Activated T-helper 1 cell treated with anti-CD3 and anti-CD28 coated beads, Interleukin-2, amount 50 U/mL, for 16 hours (primary cell): ENCODE measurements at places on chromosomes 6 and 20.

- no peak for DNase-seq
These were observed 180.8 kb upstream of the CHD6 start for GRCh38 chr20:41798930-41799502.

DNA sequence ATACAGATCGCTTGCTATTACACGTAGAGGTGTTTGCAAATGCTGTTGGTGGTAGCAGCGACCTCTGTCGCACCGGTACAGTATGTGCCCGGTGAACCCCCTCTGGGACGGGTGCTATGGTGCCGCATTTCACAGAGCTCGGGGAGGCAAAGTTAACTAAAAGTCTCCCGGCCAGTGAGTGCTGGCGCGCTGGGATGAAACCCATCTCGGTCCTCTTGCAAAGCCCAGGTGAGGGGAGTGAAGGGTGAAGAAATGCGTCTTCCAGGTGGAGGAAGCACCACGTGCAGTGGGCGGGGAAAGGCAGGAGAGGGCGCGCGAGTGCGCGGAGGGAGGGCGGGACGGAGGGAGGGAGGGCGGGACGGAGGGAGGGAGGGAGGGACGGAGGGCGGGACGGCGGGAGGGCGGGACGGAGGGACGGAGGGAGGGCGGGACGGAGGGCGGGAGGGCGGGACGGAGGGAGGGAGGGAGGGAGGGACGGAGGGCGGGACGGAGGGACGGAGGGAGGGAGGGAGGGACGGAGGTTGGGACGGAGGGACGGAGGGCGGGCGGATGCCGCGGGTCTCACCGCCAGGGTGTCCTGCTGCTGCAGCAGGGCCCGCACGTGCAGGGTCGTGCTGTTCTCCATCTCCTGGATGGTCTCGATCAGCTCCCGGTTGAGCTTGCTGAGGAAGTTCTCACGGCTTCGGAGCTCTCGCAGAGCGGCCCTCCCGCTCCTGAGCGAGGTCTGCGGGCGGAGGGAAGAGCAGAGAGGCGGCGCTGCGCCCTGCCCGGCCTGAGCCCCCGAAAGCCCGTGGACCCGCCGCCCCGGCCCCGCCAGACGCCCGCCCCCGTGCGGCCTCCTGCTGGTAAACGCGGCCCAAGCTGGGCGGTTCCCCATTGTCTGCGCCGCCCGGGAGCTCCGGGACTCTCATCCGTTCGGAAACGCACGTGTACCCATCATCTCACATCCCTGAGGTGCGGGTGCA is 11.7 kb downstream of the C20orf96 start:
- DNase-seq = no peak

- DNase-seq = no peak
These were observed 234.5 kb upstream of the MAN1A1 start for GRCh38 chr6:119584088-119584487.

DNA sequence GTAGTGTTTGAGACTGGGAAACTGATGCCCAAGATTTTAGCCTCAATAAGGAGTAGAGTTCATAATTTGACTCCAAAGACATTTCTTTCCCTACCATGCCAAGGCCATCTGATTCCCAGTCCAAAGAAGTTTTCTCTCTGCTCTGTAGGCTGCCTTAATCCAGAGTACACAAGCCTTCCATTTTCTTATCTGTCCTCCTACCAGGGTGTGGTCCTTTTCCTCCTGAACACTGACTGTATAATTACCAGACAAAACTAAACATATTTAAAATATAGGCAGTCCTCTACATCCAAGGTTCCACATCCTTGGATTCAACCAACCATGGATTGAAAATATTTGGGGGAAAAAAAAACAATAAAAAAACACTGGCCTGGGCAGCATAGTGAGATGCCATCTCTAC is 108.4 kb downstream of the SLC16A10 start:
- DNase-seq = no peak

DNA sequence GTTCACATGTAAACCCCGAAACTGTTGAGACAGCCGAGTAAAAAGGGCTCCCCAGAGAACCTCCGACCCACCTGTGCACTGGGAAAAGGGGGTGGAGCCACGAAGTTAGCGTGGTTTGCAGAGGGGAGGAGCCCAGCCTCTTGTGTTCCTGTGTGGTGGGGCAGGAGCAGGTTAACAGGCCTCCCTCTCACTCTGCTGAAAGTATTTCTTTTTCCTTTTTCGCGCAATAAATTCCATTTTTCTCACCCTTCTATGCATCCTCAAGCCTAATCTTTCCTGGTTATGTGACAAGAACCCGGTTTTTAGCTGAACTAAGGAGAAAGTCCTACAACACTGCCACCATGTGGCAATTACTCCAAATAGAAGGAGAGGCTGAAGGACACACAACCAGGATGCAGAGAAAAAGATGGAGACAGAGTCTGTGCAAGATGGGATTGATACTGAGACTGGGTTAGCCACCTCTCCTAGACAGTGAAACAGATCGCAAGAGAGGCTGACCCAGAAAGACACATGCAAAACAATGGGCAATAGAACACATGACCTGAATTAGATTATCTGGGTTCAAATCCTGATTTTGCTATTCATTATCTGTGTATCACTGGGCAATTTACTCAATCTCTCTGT is 168.7 kb upstream of the PRSS16 start:
- no peak for DNase-seq

GRCh38 chr6:105821027-105821426 is 265.1 kb upstream of the PRDM1 start:
- DNase-seq = no peak

DNA sequence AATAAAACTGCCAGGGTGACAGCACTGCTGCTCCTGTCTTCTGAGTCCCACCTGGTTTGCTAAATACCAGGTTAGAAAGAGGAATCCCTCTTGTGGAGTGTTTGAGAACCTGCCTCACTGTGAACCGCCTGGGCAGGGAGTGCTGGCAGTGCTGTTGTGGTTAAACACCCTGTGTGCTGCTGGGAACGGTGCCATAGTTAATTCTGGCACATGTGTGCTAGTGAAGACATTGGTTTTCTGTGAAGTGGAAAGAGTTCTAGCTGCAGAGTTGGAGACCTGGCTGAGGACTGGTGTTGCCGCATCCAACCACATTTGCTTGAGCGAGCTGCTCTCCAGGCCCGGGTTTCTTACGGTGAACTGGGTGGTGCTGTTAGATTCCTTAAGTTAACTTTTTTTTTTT is 72.7 kb downstream of the IGF2R start:
- no peak for DNase-seq

GRCh38 chr6:150142670-150143515 is at the start of gene PPP1R14C:
TSS of gene PPP1R14C (plus strand) at chr6:150143044. CDS start at chr6:150143193, 149 bp downstream.
- no peak for DNase-seq

DNA sequence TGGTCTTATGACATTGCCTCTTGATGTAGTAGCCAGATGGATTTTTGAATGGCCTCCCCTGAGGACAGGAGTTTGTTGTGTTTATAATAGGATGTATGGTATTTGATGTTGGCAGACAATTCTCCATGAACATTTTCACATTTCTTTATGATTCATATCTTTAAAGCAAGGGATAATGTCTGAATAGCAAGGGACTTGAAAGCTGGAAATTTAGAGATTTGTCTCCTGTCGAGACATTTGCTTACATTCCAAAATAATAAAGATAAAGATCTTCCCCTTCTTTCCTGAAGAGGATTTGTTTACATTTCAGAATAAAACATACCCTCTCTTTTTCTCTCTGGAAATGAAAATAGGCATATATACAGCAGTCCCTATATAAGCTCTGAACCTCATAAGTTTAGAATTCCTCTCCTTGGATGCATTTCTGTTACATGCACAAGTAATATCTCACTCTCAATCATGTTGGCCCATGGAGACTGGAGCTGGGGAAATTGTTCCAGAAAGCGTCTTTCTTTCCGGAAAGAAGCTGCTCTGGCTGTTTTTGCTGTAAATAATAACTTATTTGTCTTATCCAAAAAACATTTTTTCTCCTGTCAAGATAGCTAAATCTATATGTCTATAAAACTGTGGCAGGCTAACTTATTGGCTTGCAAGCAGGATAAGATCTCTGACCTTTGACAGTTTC is 42.5 kb upstream of the ASCC3 start:
- no peak for DNase-seq

DNA sequence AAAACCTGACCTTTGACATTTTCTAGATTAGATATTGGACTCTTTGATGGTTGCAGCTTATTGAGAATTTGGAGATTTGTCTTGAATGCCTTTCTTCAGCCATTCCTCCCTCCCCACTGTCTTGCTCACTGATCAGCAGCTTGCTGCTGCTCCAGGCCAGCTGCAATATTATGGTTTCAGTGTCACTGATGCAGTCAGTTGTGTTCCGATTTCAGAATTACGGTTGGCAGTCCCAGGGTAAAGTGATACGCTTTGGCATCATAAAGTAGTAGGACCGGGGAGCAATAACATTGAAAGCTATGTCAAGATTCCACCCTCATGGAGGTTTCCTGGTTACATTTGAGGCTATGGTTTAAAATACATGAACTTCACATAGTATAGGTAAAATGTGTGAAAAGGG is 152.6 kb downstream of the BCKDHB start:
- no peak for DNase-seq

DNA sequence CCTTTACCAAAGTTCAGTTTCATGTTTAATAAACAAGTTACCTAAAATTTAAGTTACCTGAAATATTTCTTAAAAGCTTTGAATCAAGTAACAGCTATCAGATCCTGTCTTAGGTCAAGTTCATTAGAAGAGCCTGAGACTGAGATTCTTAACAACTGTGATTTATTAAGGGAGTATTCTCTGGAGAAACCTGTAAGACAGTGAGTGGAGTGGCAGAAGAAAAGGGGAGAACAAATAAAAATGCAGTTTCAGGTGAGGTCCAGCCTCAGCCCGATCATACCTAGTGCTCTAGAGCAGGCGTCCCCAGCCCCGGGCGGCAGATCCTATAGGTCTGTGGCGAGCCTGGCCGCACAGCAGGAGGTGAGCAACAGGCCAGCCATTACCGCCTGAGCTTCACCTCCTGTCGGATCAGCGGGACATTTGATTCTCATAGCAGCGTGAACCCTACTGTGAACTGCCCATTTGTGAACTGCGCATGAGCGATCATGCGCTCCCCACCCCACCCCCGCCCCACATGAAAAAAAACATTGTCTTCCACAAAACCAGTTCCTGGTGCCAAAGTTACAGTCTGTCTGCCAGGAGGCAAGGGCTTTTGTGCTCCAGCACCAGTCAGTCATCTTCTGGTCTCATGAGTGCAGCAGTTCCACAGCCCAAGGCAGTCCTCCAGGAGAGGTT is 59.2 kb upstream of the ADGRB3 start:
- DNase-seq = no peak

GRCh38 chr20:7926767-7927166 is 13.5 kb downstream of the HAO1 start:
- no peak for DNase-seq

DNA sequence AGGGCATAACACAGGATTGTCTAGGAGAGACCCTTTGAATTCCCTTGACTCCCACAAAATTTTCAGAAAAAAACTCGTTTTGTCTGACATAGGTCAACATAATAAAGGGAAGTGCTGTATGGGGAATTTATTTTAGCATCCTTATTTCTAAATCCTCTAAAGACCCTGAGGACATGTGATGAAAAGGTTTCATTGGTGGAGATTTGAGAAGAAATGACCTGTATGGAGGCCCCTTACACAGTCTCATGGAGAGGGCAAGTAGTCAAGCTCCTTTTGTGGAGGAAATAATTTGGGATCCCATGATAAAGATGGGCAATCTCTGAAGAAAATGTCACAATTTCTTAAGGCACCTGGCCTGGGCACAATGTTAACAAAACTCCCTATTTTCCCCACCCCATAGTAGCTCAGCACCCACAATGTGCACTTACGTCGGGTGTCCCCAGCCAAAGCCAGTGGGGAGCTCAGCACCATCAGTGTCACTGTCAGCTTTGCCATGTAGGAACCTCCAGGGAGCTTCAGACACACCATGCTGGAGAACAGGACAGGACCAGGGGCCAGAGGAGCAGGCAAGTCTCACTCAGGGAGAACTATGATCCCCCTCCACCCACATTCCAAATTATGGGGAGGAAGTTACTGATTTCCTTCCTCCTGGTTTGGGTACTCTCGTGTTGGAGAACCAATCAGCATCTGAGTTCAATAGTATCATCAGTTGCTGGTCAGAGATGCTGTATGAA is at the start of gene HLA-DRB5:
Gene HLA-DRB5 (minus strand): TSS at position 591 of the 734 bp plus-strand sequence. CDS start 63 bp downstream, at position 528.
- DNase-seq = no peak

- no peak for DNase-seq
These were observed 164.4 kb upstream of the AFDN start for GRCh38 chr6:167662075-167662880.

DNA sequence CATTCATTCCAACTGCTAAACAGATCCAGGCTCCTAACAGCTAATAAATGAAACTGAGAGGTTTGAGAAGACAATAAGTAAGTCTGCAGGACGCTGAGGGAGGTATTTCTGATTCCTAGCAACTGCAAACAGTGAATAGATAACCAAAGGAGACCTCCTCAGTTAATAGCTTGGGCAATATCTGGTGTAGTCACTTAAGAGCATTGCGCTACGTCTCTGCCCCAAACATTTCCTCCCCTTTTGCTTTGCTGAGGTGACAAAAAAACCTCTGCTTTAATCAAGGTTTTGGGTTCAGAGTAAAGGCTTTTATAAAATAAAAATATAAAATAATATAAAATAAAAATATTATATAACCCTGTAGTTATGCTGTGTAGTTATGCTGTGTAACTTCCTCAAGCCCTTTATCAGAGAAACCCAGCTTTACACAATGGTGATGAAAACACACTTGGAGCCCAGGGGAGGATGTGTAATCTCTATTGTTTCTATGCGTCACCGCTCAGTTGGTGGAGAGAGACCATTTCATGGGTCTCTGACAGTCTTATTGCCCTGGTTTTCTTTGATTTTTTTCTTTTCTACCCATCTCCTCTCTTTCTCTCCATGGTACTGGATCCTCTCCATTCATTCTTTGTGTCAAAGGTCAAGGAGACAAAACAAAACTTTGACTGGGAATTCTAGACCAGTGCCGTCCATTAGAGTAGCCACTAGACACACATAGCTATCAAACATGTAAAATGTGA is 18.9 kb upstream of the CALHM5 start:
- DNase-seq = no peak

DNA sequence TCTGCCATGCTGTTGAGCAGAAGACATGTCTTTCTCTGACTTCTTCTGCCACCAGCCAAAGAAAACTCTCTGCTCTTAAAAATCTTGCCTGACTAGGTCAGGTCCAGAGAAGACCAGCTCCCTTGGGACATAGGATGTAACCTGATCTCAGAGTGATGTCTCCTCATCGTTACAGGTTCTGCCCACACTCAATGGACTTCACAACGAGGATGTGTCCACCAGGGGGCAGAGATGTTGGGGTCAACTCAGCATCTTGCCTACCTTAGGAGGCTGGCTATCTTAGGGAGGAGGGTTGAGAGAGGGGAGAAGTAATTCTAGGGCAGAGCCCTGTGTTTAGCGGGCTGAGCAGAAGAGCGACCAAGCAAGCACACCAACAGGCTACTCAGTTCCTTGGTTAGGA is 207.6 kb upstream of the CDH4 start:
- DNase-seq = no peak

GRCh38 chr20:53617791-53618489 is 24.3 kb upstream of the ZNF217 start:
- DNase-seq = no peak
